ENCODE measurements at places on chromosomes 16 and 17. TPM values are rescaled to one million over a fixed set of nuclear protein-coding genes. Genes with fewer than 3 reads are reported as not detected.
A peak's percentile ranks its signal among the peaks of the same experiment; 100 is the strongest.

GRCh38 chr16:88759245-88759975 is 25.6 kb downstream of the PIEZO1 start:
- no peak for DNase-seq

DNA sequence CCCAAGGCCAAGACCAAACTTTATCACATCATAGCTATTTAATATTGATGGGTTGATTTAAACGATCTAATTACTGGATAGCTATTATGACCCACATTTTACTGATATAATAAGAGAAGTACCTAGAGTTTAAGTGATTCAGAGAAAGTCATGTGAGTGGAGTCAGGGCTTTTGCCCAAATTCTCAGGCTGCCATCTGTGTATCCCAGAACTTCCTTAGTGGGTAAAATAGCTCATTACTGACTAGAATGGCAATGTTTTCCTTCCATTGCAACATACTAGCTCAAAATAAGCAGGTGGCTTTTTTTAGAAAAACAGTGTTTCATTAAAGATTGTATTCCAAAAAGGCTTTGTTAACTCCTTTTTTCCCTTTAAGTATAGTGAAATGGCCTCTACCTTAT is 113.9 kb upstream of the MAF start:
- DNase-seq: no peak

DNA sequence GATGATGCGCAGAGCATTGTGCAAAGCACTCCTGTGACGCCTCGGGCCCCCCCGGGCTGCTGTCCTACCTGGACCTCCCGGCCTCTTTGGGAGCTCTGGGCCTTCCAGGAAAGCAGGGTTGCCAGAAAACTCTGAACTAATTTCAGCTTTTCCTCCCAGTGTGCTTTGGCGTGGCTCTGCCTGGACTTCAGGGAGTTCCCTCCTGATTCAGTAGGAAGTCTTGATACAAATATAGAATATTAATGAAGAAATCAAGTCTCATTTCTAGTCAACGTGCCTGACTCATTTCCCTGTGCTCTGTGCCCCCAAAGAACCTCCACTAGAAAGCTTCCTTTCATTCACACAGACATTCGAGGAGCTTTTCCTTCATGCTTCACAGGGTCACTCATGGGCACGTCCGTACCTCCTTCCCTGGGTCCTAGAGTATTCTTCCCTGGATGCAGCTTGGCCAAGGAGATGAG is 84.0 kb upstream of the NOL11 start:
- no peak for DNase-seq

DNA sequence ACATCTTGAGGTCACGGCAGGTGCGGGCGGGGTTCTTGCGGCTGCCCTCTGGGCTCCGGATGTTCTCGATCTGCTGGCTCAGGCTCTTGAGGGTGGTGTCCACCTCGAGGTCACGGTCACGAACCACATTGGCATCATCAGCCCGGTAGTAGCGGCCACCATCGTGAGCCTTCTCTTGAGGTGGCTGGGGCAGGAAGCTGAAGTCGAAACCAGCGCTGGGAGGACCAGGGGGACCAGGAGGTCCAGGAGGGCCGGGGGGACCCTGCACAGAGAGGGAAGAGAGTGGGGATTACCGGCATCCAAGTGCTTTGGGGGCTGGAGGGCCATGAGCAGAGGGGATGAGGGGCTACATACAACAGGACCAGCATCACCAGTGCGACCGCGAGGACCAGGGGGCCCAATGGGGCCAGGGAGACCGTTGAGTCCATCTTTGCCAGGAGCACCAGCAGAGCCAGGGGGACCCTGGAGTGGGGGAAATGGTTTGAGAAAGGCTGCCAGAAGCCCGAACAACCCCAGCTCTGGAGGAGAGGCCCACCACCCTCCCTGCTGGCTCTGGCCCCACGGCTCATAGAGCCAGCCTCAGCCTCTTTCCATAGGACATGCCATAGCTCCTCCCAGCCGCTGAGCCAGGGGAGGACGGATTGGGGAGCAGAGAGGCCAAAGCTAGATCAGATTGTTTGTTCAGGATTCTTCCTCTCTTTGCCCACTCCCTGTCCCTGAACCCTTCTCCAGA is 14.6 kb downstream of the COL1A1 start:
- no peak for DNase-seq

- DNase-seq: peak; percentile 92
Measured at GRCh38 chr17:44968225-44969143, at the start of gene C1QL1. Gene C1QL1, minus strand, starts transcription at chr17:44968303. Its CDS starts 255 bp downstream, at chr17:44968048.

The IL34 gene
- not detected for total RNA-seq

The TBX21 gene
- not detected for total RNA-seq

The SLC35G6 gene
- total RNA-seq: not detected

The CD7 gene
- total RNA-seq: 0.71 TPM

Measured in MCF 10A (cell line).